ENCODE measurements at places on chromosomes 3 and 15. TPM values are rescaled to one million over a fixed set of nuclear protein-coding genes. Genes with fewer than 3 reads are reported as not detected.

Gene GHRL
- total RNA-seq, result not detected

GRCh38 chr15:93608643-93609148 is 519.7 kb upstream of the RGMA start:
- H3K27me3 ChIP-seq, result peaks cover 14% of the 10 kb centered on the region
- H3K4me3 ChIP-seq, result no peak overlapping the region
- no peaks in the 10 kb centered on the region for H3K36me3 ChIP-seq
- no peak overlapping the region for H3K27ac ChIP-seq

DNA sequence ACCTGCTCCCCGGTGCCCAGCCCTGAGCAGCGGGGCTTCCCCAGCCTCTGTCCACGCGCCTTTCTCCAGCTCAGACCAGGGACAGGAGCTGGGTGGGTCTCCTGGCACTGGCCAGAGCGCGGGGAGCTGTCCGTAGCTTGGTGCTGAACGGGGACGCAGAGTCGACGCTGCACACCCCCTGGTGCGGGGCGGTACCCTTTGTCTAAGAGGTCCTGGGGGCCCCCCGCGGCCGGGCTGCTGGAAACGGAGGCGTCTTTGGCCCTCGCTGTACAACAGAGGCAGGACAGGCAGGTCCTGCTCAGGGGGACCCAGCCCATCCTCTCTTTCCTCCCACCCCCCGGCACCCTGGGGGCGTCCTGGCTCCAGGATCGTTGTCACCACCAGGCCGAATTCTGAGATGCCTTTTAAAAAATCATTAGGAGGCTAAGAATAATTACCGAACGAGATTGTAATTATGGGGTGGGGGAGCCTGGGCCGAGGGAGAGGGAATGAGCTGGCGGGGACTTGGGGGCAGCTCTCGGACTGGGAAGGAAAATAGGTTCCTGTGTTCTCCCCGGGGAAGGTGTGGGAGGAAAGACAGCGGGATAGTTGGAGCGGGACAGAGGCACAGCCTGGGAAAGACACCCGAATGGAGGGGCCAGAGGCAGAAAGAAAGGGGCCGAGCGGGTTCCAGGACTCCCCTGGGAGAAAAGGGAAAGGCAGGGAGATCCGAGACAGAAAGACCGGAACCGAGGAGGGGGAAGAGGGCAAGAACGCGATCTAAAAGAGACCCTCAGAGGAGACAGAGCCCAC is 4.1 kb upstream of the SKOR1 start:
- H3K27ac ChIP-seq, result no peak overlapping the region
- no peak overlapping the region for H3K4me3 ChIP-seq
- H3K36me3 ChIP-seq, result peaks cover 4% of the 10 kb centered on the region

GRCh38 chr3:148307443-148307843 is 390.3 kb upstream of the AGTR1 start:
- no peak overlapping the region for H3K4me3 ChIP-seq
- no peaks in the 10 kb centered on the region for H3K27me3 ChIP-seq
- DNase-seq, result no peak
- H3K36me3 ChIP-seq, result peaks cover 1% of the 10 kb centered on the region
- no peaks in the 10 kb centered on the region for H3K4me1 ChIP-seq

DNA sequence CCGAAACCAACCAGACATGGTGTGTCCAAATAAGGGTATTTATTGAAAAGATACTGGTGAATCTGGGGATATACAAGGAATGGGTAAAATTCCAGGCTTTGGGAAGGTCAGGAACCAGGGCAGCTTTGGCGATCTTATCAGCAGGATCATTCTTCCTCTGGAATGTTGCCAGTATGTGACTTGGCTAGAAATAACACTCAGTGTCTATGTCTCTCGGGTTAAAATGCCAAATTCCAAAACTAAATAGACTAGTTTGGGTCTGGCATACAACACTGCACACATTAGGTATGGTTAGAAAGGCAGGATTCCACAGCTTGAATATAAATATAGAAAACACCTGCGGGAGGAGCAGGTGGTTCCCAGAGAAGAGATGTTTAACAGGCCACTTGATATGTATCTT is 220.2 kb upstream of the CD96 start:
- no peak overlapping the region for H3K27ac ChIP-seq
- no peaks in the 10 kb centered on the region for H3K36me3 ChIP-seq
- H3K4me1 ChIP-seq, result peaks cover 15% of the 10 kb centered on the region
- no peaks in the 10 kb centered on the region for H3K27me3 ChIP-seq
- H3K4me3 ChIP-seq, result no peak overlapping the region
- no peak for DNase-seq
